ENCODE measurements at places on chromosomes 13 and 19. TPM values are rescaled to one million over a fixed set of nuclear protein-coding genes. Genes with fewer than 3 reads are reported as not detected.

The TMPRSS9 gene
- total RNA-seq = not detected

DNA sequence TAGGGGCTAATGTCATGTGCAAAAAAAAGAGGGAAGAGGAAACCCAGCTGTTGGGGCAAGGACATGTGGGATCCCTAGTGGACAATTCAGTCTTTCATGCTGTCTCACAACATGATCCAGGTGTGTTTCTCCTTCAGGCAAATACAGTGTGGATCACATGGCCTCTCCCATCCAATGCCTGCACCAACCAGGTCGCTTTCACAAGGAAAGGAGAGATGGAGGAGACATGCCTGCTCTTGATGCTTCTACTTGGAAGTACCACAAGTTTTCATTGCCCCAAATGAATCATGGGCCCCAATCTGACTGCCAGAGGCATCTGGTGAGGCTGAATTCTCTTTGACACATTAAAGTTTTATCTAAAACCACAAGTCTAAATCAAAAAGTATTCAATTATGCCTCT lies 82.1 kb downstream of the DLEU7 start:
- no peak for DNase-seq

DNA sequence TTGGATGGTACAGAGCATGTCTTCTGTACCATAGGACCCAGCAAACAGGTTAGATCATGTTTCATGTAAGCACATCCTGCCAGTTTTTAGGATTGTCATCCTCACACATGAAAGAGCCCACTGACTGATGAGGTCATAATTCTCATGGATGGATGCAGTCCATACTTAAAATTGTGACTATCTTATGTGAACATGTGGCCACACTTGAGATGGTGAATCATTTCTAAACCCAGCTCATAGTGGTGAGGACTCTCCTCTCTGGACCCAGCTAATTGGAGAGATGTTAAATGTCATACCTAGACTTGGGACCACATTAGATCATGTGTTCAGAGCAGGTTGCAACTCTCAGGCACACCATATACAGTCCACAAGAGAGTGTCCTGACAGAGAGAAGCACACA lies 24.8 kb upstream of the ZNF254 start:
- no peak for DNase-seq

DNA sequence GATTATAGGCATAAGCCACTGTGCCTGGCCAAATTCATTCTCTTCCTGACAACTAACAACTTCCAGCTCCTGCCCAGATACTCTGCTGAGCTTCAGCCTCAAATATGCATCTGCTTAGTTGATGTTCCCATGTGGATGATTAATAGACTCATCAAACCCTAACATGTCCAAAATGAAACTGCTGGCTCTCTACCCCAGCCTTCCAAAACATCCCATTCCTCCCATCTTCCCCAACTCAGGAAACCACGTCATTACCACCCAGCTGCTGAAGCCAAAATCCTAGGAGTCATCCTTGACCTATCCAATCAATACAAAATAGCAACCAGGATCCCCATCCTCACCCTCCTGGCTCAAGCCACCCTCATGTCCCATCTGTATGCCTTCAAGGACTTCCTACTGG lies 20.9 kb downstream of the POU2F2 start:
- no peak for DNase-seq

GRCh38 chr13:21008026-21008425 lies 53.4 kb downstream of the LATS2 start:
- no peak for DNase-seq

The CCL25 gene
- not detected for total RNA-seq

DNA sequence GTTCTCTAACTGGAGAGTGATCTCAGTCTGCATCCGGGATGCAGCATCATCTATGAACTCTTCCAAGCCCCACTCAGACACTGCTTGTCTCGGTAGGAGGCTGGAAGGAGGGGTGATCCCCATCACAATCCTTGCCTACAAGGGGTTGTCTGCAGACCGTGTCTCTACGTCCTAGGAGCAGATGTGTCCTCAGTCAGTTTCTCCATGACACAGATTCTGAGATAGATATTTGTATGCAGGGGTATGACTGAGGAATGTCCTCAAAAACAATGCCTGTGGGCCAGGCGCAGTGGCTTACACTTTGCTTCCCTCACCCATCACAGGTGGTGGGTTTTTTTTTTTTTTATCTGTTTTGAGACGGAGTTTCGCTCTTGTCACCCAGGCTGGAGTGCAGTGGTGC lies 871 bp downstream of the NCR1 start:
- no peak for DNase-seq

GRCh38 chr19:16920816-16921529 lies 32.2 kb downstream of the F2RL3 start:
- DNase-seq = no peak

DNA sequence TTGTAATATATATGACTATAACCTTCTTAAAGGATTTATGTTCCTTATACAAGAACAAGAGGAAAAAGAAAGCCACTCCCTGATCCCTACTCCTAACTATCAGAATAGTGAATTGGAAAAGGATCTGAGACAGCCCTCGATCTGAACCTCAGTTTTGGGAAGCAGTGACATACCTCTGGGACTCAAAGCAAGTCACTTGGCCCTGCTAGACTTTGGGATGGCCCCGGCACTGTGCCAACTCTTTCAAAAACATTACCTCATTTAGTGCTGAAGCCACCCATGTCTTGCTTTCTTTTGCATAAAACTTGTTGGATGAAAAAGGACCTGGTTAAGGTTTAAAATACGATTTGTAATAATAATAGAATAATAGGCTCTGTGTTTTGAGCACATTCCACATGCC lies 447.3 kb downstream of the FGF9 start:
- DNase-seq = no peak

DNA sequence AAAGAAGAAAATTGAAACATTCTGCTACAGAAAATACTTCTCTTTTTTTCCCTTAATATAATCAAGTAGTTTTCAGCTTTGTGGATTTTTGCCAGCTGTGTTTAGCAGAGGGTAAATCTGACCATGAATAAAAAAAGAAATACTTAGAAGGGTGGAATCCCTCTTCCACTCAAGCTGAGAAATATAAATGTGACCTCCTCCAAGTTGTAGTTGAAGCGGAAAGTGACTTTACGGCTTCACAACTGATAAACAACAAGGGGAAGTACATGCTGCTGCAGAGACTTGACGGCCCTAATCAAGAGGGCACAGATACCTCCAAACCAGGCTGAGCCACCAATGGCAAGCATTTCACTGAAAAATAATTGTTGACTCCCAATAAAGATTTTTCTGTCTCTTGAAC lies 785.0 kb downstream of the SLITRK5 start:
- no peak for DNase-seq

The FXYD3 gene
- total RNA-seq = 1.1 TPM

- no peak for DNase-seq
These were observed 58.9 kb downstream of the TMED1 start for GRCh38 chr19:10776900-10777650.

GRCh38 chr13:33167491-33167890 lies 118.1 kb downstream of the STARD13 start:
- no peak for DNase-seq

The PTPRS gene
- 5.6 TPM for total RNA-seq

The LILRB2 gene
- total RNA-seq = 0.53 TPM

The RB1 gene
- 17.8 TPM for total RNA-seq

The RYR1 gene
- total RNA-seq = 3.8 TPM

The ARMC6 gene
- total RNA-seq = 15.9 TPM

The PROSER3 gene
- 31.3 TPM for total RNA-seq

DNA sequence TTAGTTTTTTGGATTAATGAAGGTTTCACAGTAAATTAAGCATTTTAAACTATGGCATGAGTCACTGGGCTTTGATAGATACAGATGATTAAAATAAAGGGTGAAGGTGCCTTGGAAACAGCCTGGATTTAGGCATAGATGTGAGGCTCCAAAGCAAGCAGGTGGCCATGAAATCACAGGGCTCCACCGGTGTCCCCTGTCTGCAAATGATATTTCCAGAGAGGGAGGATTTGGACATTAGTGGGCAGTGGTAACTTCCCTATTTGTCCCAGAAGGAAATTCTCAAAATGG lies 127.2 kb downstream of the COL4A1 start:
- no peak for DNase-seq

The LMTK3 gene
- total RNA-seq = 19.3 TPM

DNA sequence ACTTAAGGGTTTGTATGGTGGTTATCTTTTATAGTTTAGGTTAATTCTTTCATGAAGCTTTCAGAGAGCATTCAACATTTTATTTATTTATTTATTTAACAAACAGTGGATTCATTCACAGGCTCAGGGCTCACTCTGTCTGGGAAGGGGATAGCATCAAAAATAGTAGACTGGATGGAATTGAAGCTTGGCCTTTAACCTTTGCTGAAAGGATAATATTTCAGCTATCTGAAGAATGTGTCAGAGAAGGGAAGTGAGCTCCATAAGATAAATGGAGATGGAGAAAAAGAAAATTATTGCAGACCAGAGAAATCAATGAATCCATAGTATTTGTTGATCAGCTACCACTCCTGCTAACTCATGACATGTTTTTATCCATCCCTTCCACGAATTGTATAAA lies 305.6 kb downstream of the COG6 start:
- no peak for DNase-seq

- no peak for DNase-seq
These were observed 21.4 kb downstream of the TEX29 start for GRCh38 chr13:111341886-111342285.

- no peak for DNase-seq
These were observed 41.2 kb downstream of the BRD4 start for GRCh38 chr19:15291089-15291488.

- DNase-seq = no peak
These were observed 8.0 kb upstream of the ZNF358 start for GRCh38 chr19:7507884-7508283.

GRCh38 chr13:67064920-67065319 lies 165.2 kb downstream of the PCDH9 start:
- no peak for DNase-seq

The ZGLP1 gene
- 3.9 TPM for total RNA-seq

- DNase-seq = no peak
These were observed 583 bp upstream of the LDLR start for GRCh38 chr19:11088506-11089253.

DNA sequence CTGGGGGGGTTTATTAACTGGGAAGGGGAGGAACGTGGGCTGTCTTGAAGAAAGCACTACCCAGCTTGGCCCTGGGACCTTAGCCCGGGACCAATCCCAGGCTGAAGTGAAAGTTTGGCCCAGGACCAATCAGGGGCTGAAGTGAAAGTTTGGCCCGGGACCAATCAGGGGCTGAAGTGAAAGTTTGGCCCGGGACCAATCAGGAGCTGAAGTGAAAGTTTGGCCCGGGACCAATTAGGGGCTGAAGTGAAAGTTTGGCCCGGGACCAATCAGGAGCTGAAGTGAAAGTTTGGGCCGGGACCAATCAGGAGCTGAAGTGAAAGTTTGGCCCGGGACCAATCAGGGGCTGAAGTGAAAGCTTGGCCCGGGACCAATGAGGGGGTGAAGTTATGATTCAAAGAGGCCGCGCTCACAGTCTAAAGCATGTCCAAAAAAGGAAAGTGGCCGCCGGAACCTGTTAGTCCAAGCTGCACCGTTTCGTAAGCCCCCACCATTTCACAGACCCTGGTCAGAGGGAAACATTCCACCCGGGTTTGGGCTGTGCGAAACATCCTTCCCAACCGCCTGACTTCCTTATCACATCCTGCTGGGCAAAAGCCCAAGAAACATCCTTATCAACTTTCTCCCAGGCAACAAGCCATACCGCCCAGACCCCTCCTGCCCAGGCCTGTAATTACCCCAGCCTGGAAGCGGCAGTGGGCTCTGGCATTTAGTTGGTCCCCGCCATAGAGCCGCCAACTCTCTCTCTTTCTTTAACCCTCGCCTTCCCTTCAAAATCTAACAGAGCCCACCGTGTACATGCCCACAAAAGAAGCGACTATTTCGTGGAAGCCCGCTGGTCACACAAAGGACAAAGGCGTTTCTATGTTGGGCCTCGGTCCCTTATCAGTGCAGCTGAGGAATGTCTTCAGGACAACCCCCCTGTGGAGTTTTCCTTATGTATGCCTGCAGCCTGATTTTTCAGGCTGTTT lies 1.1 kb downstream of the ZNF850 start:
- DNase-seq = peak; percentile 18

DNA sequence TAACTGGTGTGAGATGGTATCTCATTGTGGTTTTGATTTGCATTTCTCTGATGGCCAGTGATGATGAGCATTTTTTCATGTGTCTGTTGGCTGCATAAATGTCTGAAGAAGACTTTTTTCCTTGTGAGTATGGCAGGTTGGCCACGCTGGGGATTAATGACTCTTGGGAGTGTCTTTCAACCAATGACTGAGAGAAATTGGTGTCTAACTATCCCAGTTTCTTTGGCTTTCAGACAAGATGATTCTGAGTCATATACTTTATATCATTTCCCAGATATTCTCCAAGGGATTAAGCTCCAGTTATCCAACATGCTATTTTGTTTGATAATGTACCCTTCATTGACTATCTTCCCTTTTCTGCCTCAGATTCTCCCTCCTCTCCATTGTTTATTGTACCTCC lies 35.5 kb upstream of the CSNK1A1L start:
- no peak for DNase-seq

DNA sequence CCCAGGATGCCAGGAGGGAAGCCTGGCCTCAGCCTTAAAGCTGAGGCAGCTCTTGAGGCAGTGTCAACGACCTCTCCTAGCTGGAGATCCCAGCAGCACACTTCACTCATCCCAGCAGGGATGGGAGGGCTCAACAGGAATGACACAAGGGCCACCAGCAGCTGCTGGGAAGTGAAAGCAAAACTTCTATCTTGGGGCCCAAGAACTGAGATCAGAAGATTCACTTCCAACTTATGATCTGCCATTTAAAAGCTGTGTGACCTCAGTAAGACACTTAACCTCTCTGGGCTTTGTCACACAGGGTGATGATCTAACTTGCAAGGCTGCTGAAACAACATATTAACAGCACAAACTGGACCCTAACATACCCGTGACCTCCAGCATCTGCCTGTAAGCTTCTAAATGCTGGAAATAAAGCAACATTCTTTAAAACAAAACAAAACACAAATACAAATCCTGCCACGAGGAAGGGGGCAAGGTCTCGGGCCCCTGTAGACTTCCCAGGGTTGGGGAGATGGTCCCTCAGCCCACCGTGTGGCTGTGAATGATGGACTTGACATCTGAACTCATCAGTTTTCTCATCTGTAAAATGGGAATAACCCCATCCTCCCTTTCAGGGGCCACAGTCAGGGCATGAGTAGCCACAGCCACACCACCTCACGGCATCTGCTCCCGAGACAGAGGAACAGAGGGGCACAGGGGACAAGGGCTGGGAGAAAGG lies 22.7 kb downstream of the ELL start:
- no peak for DNase-seq

All from T-cell (primary cell).